GM10248 (cell line): ENCODE measurements at places on chromosomes 6 and 20.

DNA sequence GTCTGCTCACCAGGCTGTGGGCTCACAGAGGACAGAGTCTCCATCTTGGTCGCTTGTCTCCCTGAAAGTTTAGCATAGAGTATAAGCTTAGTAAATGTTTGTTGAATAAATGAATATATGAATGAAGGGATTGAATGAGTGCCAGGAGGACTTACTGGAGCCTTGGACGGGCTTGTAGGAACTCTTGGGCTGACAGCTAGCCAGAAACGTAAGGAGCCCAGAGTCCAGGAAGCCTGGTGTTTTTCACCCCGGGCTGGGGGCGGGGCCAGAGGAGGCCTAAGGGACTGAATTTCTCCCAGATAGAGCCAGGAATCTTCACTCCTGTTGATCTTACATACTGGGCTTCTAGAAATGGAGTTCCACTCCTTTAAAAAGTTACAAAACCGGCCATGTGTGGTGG lies 68.5 kb upstream of the SRSF6 start:
- no peak for DNase-seq

DNA sequence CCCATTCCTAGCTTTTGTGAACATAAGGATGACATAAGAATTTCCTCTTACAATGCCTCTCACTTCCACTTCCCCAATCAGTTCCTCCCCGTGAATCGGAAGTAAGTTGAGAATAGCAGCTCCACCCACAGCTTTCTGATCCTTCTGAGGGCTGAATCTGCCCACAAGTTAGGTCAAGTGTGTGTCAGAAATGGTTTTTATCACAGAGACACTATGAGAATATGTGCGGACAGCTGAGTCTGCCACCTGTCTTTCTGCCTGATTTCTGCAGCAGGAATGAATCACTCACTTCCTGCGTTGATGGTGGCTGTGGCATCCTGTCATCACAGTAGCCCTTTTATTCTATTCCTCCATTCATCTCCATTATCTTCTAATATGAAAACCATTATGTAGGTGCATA lies 70.2 kb downstream of the RIN2 start:
- DNase-seq, result peak; percentile 68

DNA sequence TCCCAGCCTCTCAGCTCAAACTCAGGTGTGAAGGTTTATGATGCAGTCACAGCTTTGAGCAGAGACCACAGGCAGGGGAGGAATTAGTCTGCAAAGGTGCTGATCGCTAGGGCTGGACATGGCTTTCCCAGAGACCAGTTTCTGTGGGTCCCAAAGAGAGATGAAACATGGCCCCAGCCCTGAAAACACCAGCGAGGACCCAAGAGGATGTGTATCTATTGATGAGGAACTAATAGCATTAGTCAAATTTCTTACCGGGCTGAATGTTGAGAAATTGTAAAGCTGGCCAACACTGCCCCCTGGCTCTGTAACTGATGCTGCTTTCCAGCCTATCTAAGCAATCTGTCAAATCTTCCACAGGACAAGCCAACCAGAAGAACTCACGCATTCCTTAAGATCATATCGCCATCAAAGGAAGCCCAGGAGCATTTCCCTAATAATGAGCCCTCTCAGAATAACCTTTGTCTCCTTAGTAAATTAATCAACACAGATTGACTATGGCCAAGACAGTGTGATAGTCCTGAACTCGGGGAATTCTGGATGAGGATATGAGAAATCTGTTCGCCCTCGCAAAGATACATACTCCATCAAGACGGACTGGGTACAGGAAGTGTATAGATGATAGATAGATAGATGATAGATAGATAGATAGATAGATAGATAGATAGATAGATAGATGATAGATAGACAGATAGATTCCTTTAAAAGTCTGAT lies 7.8 kb upstream of the ACSS1 start:
- peak; percentile 74 for DNase-seq

GRCh38 chr20:50378170-50379000 lies 131.8 kb upstream of the PTPN1 start:
- DNase-seq, result no peak

DNA sequence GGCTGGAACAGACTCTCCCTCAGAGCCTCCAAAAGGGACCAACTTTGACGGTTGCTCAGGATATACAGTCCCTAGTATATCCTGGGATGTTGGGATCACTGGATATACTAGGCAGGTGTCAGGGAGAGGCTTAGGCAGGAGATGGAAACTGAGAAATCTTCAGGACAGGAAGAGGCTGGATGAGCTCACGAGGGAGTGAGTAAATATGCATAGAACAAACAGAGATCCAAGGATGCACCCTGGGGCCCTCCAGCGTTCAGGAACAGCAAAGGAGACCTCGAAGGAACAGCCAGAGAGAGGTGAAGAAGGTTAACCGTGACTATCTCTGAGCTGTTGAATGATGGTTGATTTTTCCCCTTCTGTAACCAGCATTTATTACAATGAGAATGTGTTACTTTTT lies 191.3 kb downstream of the BMP7 start:
- no peak for DNase-seq

DNA sequence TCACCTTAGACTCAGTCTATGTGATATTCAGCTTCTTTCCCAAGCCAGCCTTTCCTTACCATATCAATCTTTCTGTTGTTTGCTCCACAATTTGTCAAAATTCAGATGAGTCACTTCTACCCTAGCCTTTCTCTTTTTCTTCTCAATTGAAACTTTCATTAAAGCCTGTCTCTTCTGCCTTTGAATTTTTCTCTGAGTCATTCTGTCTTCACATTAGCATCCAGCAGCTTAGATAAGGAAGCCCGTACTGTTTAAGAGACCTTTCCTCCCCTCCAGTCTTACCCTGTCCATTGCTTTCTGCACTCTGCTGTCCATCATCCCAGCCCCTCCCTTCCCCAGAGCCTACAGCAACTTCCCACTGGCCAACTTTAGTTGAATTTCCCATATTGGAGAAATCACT lies 34.9 kb upstream of the RALGAPA2 start:
- no peak for DNase-seq

- peak; percentile 76 for DNase-seq
Measured at GRCh38 chr6:27592481-27593199, 119.7 kb upstream of the ZNF184 start.

GRCh38 chr20:47792021-47792618 lies 6.8 kb upstream of the SULF2 start:
- no peak for DNase-seq

DNA sequence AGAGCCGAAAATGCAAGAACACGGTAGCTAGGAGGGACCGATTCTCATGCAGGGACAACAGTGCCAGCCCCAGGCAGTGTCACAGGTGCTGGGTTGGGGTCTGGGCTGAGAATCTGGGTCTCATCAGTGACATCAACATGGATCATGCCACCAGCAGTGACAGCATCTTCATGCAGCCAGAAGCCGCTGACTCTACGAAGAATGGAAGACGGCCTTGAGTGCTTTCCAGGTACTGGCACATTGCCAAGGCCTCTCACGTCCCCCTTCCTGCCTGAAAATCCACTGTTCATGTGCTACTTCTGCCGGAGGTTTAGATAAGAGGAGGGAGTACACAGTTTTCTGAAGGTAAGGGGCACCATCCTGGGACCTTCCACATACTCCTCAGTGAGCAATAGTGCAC lies 141.1 kb upstream of the FOXQ1 start:
- no peak for DNase-seq

DNA sequence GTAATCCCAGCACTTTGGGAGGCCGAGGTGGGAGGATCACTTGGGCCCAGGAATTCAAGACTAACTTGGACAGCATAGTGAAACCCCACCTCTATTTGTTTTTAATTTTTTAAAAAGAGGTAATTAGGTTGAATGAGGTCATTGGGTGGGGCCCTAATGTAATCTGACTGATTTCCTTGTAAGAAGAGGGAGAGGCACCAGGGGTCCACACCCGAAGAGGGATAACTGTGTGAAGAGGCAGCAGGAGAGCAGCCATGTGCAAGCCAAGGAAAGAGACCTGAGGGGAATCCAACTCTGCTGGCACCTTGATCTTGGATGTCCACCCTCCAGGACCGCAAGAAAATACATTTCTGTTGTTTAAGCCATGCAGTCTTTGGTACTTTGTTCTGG lies 63.4 kb downstream of the QRSL1 start:
- no peak for DNase-seq

- DNase-seq, result peak; percentile 69
Measured at GRCh38 chr6:31079656-31080261, 32.6 kb downstream of the C6orf15 start.

DNA sequence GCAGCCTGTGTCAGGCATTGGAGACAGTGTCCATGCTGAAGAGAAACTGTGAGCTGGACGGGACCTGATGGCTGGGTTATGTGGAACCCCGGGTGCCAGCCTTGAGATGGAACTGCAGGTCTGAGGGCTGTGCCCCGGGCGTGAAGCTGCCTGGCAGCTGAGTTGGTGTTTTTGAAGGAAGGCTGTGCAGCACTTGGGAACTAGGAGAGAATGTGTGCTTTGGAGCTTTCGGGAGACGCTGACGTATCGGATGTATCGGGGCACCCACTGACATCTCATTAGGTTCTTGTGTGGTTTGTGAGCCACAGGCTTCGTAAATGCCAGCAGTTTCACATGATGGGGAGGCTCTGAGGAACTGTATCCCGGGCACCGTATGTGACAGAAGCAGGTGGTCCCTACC lies 2.2 kb downstream of the DLGAP4 start:
- DNase-seq, result no peak

- DNase-seq, result peak; percentile 51
Measured at GRCh38 chr6:28922821-28923317, 916 bp downstream of the TRIM27 start.
